ENCODE measurements at places on chromosomes 2 and 18.

DNA sequence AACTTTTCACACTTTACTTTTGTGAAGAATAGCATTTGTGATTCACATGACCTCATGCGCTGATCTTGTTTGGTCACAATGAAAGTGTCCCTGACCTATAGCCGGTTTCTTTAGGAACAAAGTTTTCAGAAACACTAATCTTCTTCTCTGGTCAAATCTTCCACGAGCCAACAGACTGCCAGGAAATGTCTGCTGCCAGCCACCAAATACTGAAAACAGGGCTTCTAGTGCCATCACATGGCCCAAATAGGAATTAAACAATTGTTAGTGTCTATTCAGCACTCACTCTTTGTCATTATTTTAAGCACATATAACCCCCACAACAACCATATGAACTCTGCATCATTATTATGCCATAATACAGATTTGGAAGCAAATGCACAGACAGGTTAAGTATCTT, 286.5 kb upstream of the SYT4 start:
- DNase-seq, result peak; percentile 59

- peak; percentile 21 for DNase-seq
These were observed 253.5 kb downstream of the LDLRAD4 start for GRCh38 chr18:13471971-13472628.

GRCh38 chr18:48229552-48229981, 179.6 kb downstream of the ZBTB7C start:
- no peak for DNase-seq

- no peak for DNase-seq
These were observed 12.2 kb downstream of the EML6 start for GRCh38 chr2:54735636-54736035.

DNA sequence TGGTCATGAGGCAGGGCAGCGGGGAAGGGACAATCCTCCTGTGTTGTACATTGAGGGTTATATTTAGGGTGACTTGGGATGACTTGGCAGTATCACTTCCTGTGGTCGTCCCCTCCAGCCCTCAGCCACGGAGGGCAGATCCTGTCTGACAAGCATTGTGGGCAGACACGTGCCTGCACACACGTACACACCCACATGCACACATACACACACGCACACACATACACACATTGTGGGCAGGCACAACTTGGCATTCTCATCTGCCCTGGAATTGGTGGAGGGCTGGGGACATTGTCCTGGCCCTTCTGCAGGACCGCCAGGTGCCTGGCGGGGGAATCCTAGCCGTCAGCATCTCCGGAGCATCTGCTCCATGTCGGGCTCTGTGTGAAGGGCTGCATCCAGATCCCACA, 47.6 kb downstream of the ODC1 start:
- no peak for DNase-seq

- no peak for DNase-seq
These were observed 105.7 kb downstream of the KYNU start for GRCh38 chr2:142983174-142983573.

GRCh38 chr2:100262046-100262445, 60.3 kb downstream of the LONRF2 start:
- DNase-seq, result no peak

DNA sequence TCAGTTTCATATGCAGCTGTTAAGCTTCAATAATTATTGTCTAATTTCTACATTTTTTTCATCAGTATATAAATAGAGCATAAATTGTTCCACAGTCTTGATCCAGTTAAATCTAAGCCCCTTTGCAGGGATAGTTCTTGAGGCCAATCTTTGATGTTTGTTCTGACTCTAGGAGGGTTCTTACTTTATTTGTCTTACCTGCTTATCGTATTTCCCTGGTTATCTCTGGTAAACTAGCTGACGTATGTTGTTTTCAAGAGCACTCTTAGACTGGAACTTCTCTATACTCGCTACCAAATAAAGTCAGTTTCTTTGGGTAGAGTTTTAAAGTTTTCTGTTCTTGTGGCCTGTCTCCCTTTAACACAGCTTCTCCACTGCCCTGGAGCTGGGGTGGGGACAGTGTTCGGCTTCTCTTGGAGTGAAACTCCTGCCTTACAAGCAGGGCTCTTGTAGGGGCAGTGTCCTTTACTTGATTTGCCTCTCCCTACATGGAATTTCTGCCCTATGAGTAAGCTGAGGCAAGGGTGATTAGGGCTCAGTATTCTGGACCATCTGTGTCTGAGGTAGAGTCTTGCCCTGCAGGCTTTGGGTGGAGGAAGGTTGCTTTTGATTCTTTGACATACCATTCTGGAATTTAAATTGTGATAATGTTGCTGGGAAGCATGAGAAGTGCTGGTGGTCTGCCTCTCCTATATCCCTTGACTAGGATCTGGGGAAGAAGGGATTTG, 90.3 kb downstream of the PTPN4 start:
- no peak for DNase-seq

GRCh38 chr2:161138429-161138828, 21.8 kb upstream of the TANK start:
- no peak for DNase-seq

DNA sequence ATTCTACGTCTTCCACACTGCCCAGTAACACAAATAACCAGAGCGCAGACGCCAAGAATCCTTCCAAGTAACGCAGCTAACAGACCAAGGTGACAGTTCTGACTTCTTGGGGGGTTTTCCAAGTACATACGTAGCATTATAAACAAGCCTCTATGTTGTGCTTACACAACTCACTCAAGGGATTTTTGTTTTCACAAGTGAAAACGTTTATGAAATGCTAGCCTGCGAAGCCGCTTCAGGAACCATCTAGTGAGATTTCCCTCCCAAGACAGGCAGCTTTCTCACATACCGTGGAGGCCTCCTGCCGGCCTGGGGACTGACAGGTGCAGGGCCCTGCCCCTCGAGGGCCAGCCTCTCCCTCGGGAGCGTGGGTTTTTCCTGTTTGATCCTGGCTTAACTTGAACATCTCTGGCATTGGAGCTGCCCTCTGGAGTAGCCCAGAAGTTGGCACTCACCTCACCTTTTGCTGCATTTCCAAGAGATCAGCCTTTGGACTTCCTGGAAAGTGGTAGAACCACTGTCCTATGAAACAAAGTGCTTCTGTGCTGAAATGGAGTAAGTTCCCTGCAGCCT, 151.1 kb downstream of the MBP start:
- no peak for DNase-seq

DNA sequence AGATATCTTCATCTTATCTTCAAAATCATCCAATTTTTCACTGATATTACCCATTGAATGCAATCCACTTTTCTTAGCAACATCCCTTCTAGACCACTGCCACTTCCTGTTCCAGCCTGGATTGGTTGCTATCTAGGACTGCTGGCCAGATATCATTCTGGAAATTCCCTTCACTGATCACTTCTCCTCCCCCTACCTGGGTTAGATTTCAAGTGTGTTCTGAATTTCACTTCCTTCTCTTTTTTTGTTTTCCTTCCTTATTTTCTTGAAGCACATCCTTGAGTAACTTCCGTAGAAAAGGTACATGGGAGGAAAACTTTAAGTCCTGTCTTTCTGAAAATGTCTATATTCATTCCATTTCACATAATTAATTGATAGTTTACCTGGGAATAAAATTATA, 82.0 kb upstream of the IL1R2 start:
- no peak for DNase-seq

- peak; percentile 57 for DNase-seq
These were observed 788.4 kb upstream of the TMEFF2 start for GRCh38 chr2:192983173-192983572.

- no peak for DNase-seq
These were observed 32.1 kb downstream of the GLS start for GRCh38 chr2:190912726-190913125.

DNA sequence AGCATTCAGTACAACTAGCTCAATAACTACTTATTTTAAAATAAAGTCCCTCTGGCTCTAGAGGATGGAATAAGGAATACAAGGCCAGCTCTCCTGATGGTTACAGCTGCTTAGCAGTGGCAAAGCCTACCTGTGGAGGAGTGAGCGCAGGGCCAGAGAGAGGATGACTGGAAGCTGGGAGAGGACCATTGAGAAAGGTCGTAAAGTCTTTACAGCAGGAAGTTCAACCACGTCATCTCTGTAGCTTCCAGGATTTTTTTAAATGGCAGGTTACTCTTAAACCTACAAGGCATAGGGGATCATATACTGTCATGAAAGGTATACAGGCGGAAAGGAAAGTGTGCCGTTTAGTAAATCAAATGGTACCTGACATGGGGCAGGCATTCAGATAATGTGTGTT, 26.3 kb downstream of the ANXA4 start:
- DNase-seq, result no peak

DNA sequence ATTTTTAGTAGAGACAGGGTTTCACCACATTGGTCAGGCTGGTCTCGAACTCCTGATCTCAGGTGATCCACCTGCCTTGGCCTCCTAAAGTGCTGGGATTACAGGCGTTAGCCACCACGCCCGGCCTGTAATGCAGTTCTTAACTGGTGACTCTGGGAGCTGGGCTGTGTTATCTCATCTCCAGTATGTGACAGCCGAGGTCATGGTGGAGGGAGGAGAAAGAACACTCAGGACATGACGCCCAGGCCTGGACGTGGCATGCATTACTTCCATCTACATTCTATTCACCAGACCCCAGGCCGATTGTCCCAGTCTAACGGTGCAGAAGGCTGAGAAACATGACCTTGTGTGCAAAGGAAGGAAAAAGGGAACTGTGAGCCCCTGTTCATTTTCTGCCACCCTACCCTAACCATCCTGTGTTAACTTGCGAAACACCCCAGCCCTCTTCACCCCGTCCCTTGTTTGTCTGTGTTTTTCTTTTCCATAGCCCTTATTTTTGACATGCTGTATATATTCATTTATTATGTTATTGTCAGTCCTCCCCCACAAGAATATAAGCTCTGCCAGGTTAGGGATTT, 88.1 kb upstream of the ASAP2 start:
- peak; percentile 75 for DNase-seq

- DNase-seq, result no peak
These were observed 38.5 kb downstream of the TRAF3IP1 start for GRCh38 chr2:238358769-238359168.

- DNase-seq, result no peak
These were observed 228.6 kb upstream of the ID2 start for GRCh38 chr2:8452979-8453903.

DNA sequence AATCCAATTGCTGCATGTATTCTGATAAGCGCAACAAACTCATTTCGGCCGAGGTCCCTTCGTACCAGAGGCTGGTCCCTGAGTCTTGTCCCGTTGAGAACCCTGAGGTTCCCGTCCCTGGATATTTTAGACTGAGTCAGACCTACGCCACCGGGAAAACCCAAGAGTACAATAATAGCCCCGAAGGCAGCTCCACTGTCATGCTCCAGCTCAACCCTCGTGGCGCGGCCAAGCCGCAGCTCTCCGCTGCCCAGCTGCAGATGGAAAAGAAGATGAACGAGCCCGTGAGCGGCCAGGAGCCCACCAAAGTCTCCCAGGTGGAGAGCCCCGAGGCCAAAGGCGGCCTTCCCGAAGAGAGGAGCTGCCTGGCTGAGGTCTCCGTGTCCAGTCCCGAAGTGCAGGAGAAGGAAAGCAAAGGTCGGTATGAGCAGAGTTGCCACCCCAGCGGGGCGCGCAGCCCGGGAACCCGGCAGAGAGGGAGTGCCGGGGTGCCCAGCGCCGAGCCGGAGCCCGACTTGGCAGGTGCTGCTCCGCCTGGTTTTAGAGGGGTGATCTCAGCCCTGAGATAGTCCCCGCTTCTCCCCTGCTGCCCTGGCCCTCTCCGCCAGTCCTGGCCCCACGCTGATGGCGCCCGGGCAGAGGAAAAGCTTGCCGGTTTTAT, 714 bp downstream of the HOXD10 start:
- no peak for DNase-seq

DNA sequence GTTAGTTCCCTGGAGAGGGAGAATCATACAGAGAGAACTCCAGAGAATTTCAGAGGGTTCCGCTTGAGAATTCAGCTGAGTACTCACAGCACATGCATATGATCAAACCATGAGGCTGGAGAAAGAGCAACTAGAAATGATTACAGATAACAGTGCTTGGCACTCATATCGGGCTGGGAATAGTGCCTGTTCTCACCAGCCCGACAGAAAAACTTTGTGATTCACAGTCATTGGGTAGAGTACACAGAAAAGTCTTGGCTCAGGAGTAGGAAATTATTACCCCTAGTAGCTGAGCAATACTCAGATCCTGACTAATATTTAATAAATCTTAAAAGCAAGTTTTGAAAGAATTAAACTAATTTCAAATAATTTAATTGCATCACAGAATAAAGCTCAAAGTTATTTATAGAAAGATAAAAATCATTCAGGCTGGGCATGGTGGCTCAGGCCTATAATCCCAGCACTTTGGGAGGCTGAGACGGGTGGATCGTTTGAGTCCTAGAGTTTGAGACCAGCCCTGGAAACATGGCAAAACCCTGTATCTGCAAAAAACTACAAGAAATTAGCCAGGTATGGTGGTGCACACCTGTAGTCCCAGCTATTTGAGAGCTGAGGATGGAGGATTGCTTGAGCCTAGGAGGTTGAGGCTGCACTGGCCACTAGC, 6.8 kb downstream of the WDPCP start:
- no peak for DNase-seq

- no peak for DNase-seq
These were observed 35.2 kb downstream of the PTGR3 start for GRCh38 chr18:75173738-75174137.

GRCh38 chr2:106886916-106887758, 1.2 kb upstream of the ST6GAL2 start:
- peak; percentile 71 for DNase-seq

GRCh38 chr2:103010306-103010705, 248.5 kb downstream of the TMEM182 start:
- DNase-seq, result no peak

DNA sequence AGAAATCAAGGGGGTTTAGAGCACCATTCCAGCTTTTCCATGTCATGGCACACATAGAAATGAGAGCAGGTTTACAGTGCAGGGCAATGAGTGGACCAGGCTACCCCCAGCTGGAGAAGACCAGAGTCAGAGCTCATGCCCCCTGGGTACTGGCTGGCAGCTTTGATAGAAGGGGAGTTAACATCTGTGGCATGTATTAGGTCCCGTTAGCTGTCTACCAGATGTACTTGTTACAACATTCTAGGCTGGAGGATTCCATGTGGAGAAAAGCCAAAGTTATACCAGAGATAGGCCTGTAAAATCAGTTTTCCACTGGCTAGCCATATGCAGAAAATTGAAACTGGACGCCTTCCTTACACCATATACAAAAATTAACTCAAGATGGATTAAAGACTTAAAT, 109.2 kb downstream of the CCDC85A start:
- DNase-seq, result no peak

- no peak for DNase-seq
These were observed 8.4 kb upstream of the HNRNPLL start for GRCh38 chr2:38610851-38611801.

- no peak for DNase-seq
These were observed 418.3 kb upstream of the SPHKAP start for GRCh38 chr2:228599781-228600180.

GRCh38 chr18:79549638-79550000, 130.0 kb upstream of the CTDP1 start:
- no peak for DNase-seq

- no peak for DNase-seq
These were observed 102.2 kb downstream of the ALPK2 start for GRCh38 chr18:58526425-58527284.

- no peak for DNase-seq
These were observed 323.0 kb downstream of the MYCN start for GRCh38 chr2:16263241-16263890.

- no peak for DNase-seq
These were observed 73.0 kb downstream of the FSIP2 start for GRCh38 chr2:185811580-185811979.

- DNase-seq, result no peak
These were observed 177.8 kb upstream of the RGPD4 start for GRCh38 chr2:107648781-107649404.

GRCh38 chr2:171018522-171018921, 89.5 kb downstream of the GORASP2 start:
- DNase-seq, result no peak

All from SK-N-DZ (cell line).